ENCODE measurements at places on chromosomes 7 and 10.

GRCh38 chr10:36534471-36535002, 590.9 kb upstream of the ANKRD30A start:
- no peak for DNase-seq

DNA sequence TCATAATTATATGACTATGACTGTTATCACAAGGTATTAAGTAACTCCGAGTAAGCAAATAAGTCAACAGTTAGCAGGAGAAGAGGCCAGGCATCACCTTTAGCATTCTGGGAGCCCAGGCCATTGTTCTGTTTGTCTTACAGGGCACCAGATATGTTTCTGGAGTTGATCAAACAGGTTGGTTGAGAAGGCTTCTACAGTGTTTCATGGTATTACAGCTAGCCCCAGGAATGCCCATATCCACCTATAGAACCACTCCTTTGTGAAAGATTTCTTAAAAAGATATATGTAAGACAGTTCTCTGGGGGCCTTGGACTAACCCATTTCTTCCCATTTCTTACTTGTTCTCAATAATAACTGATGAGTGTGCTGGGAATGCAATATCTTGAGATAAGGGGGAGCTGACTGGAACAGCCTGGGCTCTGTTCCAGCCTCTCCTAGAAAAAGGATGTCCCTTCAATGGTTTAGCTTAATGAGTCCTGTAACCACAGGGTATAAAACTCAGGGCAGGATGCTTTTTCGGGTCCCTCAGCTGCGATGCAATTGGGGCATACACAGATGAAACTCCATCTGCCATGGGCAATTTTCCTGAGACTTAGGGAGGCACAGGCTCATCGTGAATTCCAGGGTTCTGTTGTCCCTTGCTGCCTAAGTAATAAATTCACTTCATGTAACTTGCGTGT, 286.4 kb downstream of the BAMBI start:
- DNase-seq, result no peak

DNA sequence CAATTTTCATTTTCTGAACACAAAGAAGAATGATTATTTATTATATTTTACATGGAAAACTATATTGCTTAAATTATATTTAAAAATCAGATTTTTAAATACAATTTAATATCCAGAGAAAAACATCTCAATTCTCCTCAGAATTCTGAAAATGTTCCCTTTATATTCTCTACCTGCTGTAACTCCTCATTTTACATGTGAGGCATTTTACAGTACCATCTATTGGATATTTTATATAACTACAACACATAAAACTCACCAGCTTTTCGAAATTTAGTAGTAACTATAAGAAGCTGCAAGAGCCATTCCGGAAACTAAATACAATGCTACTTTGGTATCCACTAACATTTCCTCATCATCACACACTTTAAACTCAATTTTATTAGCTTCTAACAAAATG, 264.6 kb downstream of the DGKB start:
- DNase-seq, result no peak

DNA sequence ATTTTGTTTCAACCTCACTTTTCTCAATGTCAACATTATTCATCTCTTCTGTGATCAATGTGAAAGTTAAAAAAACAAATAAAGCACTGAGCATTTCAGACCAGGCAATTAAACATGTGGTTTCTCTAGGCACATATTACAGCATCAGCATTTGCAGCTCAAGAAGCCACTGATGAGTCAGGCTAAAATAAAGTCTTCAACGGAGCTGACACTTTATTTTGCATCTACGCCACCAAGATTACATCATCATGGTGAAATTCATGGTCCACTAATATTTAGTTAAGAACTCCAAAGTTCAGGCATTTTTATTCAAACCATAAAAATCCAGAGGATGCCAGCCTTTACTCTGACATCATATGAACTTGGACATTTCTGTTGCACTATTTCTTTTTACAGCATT, 33.0 kb downstream of the MAGI2 start:
- DNase-seq, result no peak

- no peak for DNase-seq
These were observed 2.1 kb downstream of the SNX10 start for GRCh38 chr7:26293569-26294308.
